MM.1S (cell line): ENCODE measurements at places on chromosomes 6 and 20.

DNA sequence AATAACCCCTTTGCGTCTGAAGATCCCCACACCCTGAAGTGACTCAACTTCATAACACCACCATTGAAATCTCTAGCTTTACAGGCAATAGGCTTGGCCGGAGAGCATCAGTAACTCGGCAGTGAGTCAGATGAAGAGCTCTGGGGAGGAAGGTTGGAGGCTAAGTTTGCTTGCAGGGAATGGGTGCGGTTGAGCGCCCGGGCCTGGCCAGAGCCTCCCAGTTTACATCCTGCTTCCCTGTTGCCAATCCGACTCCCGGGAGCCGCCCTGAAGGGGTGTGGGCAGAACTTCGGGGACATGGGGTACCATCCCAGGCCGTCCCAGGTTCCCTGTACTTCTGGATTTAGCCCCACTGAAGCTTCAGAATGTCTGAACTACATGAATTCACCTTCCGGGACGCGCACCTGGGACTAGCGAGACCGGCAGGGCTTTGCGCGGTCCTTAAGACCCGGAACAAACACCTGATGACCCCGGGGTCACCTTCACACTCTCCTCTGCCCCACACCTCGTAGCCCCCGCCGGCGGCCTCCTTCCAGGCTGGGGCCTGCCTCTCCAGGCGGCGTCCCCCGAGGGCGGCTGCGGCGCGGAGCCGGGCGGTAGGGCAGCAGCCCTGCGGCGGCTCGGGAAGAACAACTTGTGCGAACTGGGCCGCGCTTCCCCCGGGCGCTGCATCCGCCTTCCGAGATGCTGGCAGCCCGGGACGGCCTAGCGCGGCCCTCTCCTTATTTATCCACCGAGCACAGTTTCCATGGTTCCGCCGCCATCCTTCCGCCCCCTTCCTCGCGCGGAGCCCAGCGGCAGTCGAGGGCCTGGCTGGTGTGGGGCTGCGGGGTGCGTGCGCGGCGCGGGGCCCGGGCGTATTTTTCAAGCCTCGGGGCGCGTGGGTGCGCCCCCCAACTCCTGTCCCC lies 56.6 kb upstream of the RREB1 start:
- H3K4me1 ChIP-seq, result no peaks in the 10 kb centered on the region
- no peak for DNase-seq
- H3K4me3 ChIP-seq, result peak overlapping the region; percentile 65
- peaks cover 6% of the 10 kb centered on the region; the same call in 1 of the 2 replicates for H3K27me3 ChIP-seq
- H3K36me3 ChIP-seq, result no peaks in the 10 kb centered on the region

DNA sequence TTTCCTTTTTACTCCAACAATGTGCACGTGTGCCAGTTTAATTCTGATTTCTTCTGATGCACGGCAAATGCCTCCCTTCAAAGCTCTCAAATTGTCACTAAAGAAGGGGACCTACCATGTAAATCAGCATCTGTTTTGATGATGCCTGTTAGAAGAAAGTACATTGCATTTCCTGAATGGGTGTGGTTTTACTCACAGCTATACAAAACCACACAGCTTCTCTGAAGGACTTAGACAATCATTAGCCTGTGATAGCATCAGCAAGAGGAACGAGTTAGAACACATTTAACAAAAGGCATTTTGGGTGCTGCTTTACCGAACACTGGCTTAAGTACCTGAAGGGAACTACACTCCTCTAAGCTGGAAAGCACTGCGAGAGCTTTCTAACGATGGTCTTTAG lies 109.4 kb downstream of the ATXN1 start:
- no peak overlapping the region for H3K4me3 ChIP-seq
- H3K27ac ChIP-seq, result no peak overlapping the region
- H3K4me1 ChIP-seq, result peaks cover 19% of the 10 kb centered on the region

DNA sequence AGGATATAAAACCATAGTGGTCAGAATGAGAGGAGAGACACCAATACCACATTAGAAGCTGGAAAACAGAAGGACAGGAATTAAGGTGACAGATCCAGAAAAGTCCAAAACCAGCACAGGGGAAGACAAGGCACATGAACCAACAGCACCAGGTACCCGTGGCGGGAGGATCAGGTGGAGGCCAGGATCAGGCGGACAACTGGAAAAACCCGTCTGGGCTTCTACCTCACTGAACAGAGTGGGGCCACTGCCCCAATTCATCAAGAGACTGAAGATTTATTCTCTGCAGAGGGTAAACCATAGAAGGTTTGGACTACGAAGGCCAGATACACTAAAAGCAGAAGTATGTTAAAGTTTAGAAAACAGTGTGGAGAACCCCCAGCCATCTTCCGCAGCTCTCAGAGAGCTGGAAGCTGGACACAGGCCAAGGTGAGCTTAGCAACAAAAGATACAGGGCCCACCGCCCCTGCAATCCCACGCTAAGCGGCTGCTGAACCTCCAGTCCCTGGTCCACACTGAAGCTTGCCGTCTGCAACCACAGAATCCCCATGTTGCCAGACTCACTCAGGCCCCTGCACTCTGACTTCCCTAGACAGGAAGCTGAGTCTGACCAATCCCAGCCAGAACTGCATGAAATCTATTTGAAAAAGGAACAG lies 29.9 kb downstream of the ABHD12 start:
- peaks cover 7% of the 10 kb centered on the region; the same call in 1 of the 2 replicates for H3K4me1 ChIP-seq
- H3K27me3 ChIP-seq, result no peaks in the 10 kb centered on the region
- DNase-seq, result no peak
- H3K27ac ChIP-seq, result no peak overlapping the region

GRCh38 chr6:156538875-156539660 lies 238.1 kb upstream of the ARID1B start:
- H3K36me3 ChIP-seq, result no peaks in the 10 kb centered on the region
- no peaks in the 10 kb centered on the region for H3K4me1 ChIP-seq
- H3K27ac ChIP-seq, result no peak overlapping the region
- no peak for DNase-seq
